ENCODE measurements at places on chromosomes 5 and 9. TPM values are rescaled to one million over a fixed set of nuclear protein-coding genes. Genes with fewer than 3 reads are reported as not detected.
A peak's percentile ranks its signal among the peaks of the same experiment; 100 is the strongest.

The ADAMTSL1 gene
- 26.4 TPM for total RNA-seq

The TMEM252 gene
- 55.3 TPM for total RNA-seq

The SPATA31A3 gene
- total RNA-seq: not detected

The PRDM9 gene
- total RNA-seq: not detected

The UBE2QL1 gene
- total RNA-seq: 1.0 TPM

The SPAG8 gene
- not detected for total RNA-seq

GRCh38 chr9:99030092-99030511 lies 74.8 kb upstream of the TGFBR1 start:
- H3K27me3 ChIP-seq: no peaks in the 10 kb centered on the region
- no peak overlapping the region for H3K27ac ChIP-seq
- no peaks in the 10 kb centered on the region for H3K36me3 ChIP-seq

GRCh38 chr9:126500600-126501382 lies 112.9 kb upstream of the LMX1B start:
- H3K36me3 ChIP-seq: no peaks in the 10 kb centered on the region
- peak; percentile 65 for DNase-seq
- H3K4me3 ChIP-seq: no peak overlapping the region
- no peaks in the 10 kb centered on the region for H3K27me3 ChIP-seq
- peaks cover 6% of the 10 kb centered on the region for H3K4me1 ChIP-seq

GRCh38 chr9:78691542-78691941 lies 394.6 kb downstream of the PSAT1 start:
- no peak overlapping the region for H3K27ac ChIP-seq
- no peaks in the 10 kb centered on the region for H3K27me3 ChIP-seq
- H3K4me3 ChIP-seq: no peak overlapping the region
- H3K4me1 ChIP-seq: no peaks in the 10 kb centered on the region

DNA sequence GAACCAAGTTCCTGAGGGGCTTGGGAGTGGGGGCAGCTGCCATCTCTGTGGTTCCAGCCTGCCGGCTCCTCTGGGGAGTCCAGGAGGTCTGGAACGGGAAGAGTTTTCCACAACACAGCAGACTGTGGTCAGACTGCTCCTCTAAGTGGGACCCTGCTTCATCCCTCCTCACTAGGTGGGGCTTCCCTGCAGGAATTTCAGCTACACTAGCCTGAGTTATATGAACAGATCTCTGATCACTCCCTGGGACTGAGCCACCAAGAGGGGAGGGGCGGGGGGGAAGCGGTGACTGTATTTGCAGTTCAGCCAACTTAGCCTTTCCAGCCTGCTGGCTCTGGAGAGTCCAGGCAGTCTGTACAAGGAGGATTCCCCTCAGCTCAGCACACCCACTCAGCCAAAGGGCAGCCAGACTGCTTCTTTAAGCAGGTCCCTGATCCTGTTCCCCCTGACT lies 19.4 kb downstream of the DTWD2 start:
- H3K27ac ChIP-seq: no peak overlapping the region
- no peaks in the 10 kb centered on the region for H3K4me1 ChIP-seq
- no peak for DNase-seq
- H3K36me3 ChIP-seq: no peaks in the 10 kb centered on the region

DNA sequence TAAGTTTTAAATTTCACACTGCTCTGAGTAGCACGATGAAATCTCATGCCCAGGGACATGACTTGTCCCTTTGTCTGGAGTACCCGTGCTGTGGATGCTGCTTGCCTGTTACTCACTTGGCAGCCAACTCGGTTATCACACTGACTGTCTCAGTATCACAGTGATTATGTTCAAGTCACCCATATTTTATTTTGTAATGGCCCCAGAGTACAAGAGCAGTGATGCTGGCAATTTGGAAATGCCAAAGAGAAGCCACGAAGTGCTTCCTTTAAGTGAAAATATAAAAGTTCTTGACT lies 22.8 kb upstream of the SCGB3A2 start:
- no peak overlapping the region for H3K4me3 ChIP-seq
- no peak overlapping the region for H3K27ac ChIP-seq
- H3K27me3 ChIP-seq: no peaks in the 10 kb centered on the region
- H3K4me1 ChIP-seq: no peaks in the 10 kb centered on the region

- H3K27ac ChIP-seq: no peak overlapping the region
- H3K4me3 ChIP-seq: no peak overlapping the region
- no peaks in the 10 kb centered on the region for H3K36me3 ChIP-seq
- no peak for DNase-seq
- no peaks in the 10 kb centered on the region for H3K4me1 ChIP-seq
These were observed 60.5 kb upstream of the HAND1 start for GRCh38 chr5:154538492-154538891.

GRCh38 chr5:165201771-165202518 lies 1696.5 kb downstream of the MAT2B start:
- no peak overlapping the region for H3K4me3 ChIP-seq
- no peaks in the 10 kb centered on the region for H3K27me3 ChIP-seq
- no peaks in the 10 kb centered on the region for H3K4me1 ChIP-seq
- DNase-seq: no peak

DNA sequence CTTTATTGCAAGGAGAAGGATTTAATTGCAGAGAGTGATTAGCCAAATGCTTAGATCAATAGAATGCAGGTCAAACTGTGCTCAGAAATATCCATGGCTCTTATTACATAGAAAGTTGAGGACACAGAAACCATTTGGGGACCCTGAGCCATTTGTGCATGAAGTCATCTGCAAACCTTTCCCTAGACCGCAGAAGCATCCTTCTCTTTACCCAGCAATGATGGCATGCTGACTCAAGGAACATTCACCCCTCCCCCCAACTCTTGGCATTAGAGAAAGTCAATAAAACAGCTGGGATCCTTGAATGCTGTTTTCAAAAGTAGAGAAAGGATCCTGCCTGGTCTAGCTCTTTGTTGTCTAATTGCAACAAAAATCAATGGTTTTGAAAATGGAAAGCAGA lies 73.5 kb downstream of the PPP2R2B start:
- no peaks in the 10 kb centered on the region for H3K27me3 ChIP-seq
- H3K36me3 ChIP-seq: no peaks in the 10 kb centered on the region
- no peak for DNase-seq
- H3K4me3 ChIP-seq: no peak overlapping the region

DNA sequence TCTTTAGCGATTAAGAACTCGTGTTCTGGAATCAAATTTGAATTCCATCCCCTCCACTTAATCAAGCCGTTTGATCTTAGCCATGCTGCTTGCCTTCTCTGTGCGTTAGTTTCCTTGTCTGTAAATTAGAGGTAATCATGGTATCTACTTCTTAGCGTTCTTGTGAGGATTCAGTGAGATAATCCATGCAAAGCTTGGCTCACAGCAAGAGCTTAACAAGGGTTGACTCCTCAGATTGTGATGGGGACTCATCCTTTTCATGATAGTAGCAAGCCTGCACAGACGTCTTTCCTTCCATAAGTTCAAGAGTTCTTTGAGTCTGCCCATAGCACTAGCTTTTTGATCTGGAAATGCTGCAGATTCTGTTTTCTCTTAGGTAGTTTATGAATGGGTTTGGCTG lies 72.8 kb downstream of the TRIO start:
- H3K27ac ChIP-seq: no peak overlapping the region
- no peaks in the 10 kb centered on the region for H3K36me3 ChIP-seq
- no peak overlapping the region for H3K4me3 ChIP-seq
- no peaks in the 10 kb centered on the region for H3K27me3 ChIP-seq

- no peak overlapping the region for H3K4me3 ChIP-seq
- H3K4me1 ChIP-seq: no peaks in the 10 kb centered on the region
- no peak for DNase-seq
- H3K27ac ChIP-seq: no peak overlapping the region
These were observed 100.6 kb downstream of the ZCCHC7 start for GRCh38 chr9:37220971-37221370.

DNA sequence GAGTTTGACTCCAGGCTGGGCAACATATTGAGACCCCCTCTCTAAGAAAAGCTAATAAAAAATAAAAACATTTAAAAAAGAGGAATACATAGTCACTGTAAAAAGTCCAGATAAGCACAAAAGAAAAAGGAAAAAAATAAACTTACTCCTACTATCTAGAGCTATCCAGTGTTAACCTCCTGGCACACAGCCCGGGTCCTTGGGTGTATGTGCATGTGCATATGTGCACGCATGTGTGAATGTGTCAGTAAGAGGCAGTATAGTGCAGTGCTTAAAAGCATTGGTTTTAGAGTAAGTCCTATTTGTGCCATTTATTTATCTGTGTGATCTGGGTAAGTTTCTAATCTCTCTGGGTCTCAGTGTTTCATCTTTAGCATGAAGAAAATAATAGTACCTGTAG lies 26.7 kb downstream of the FAM219A start:
- no peaks in the 10 kb centered on the region for H3K27me3 ChIP-seq
- H3K4me1 ChIP-seq: no peaks in the 10 kb centered on the region
- no peaks in the 10 kb centered on the region for H3K36me3 ChIP-seq
- H3K27ac ChIP-seq: no peak overlapping the region

DNA sequence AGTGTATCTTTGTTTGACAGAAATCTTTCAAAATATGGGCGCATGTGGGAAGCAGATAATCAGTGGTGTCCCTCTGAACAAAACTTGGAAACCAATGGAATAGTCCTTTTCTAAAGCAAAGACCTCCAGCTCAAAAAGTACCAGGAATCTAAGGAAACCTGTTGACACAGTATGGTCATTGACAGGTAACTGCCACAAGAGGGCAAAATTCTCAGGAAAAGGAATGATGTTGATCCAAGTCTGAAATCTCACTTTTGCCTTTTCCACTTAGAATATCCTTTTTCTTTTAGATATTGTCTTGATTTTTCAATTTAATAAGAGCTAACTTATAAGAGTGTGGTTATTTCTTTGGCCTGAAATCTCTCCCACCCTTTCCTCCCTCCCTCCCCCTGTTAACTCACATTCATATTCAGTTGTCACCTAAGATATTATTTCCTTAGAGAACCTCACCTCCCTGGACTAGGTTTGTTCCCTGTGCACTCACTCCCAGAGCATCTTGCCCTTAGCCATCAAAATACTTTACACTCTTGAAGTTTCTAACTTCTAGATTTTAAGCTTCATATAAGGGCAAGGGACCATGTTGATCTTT lies 59.0 kb upstream of the BARX1 start:
- H3K27ac ChIP-seq: no peak overlapping the region
- DNase-seq: no peak
- H3K4me1 ChIP-seq: peaks cover 5% of the 10 kb centered on the region
- no peaks in the 10 kb centered on the region for H3K36me3 ChIP-seq
- no peaks in the 10 kb centered on the region for H3K27me3 ChIP-seq

DNA sequence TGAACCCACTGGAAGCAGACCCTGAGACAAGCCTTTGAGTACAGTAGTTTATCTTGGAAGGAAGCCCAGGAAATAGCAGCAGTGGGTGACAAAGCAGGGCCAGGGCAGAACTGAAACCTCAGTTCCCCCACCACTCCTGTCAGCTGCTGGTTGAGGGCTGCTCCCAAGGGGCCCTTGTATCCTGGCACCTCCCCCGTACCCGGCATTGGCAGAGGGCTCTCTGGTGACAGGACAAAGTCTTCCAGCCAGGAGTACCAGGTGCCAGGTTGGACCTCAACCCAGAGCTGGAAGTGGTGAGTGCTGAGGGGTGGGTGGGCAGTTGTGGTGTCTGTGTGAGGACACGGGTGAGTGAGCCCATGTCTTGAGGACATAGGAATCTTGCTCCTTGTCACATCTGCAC lies 123.3 kb downstream of the PHF2 start:
- no peak overlapping the region for H3K4me3 ChIP-seq
- no peak for DNase-seq
- H3K4me1 ChIP-seq: no peaks in the 10 kb centered on the region
- no peaks in the 10 kb centered on the region for H3K27me3 ChIP-seq
- no peaks in the 10 kb centered on the region for H3K36me3 ChIP-seq

DNA sequence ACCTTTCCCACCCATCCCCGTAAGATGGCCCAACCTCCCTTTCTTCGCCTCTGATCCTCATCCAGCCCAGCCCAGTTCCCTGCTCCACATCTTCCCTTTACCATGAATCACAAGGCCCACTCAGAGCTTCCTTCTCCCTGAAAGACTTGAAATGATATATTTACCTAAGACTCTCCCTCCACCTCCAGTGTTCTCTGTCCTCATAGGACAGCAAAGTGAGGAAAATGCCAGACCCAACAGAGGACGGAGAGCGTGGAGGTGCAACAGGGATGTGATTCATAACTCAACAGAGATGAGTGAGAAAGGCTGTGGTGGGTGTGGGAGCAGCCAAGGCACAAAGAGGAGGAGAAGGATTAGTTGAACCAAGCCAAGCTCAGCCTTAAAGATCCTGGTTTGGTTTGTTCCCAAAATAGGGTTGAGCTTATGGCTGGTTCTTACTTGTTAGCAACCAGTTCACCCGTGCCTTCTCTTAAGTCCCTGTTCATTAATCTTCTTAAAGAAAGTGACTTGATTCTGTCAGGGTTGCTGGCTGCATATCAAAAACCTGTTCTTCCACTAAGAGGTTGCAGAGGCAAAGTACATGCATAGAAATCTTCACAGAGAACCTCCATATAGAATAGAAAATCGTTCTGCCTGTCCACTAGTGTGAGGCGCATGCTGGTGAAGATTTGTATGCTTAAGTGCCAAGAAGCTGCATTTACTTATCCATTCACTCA lies 183.2 kb downstream of the ACTL7B start:
- H3K4me1 ChIP-seq: no peaks in the 10 kb centered on the region
- no peaks in the 10 kb centered on the region for H3K36me3 ChIP-seq
- H3K27ac ChIP-seq: no peak overlapping the region

DNA sequence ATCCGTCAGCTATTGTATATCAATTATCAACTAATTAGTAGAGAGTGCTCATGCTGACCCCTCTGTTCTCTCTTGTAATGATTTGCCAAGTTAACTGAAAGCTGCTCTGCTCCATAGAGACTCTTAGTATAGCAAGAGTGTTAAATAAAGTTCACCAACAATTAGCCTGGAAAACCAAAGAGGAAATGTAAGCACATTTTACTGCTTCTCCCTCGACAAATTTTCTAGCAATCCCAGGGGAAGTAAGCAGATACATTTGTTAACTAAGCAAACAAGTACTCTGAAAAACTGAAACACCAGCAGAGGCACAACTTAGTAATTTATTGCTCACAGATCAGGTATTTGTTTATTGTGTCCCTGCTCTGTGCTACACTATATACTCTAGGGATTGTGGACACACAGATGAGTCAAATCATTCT lies 162.2 kb downstream of the GLIS3 start:
- no peak for DNase-seq
- H3K4me1 ChIP-seq: no peaks in the 10 kb centered on the region
- H3K27me3 ChIP-seq: no peaks in the 10 kb centered on the region
- no peak overlapping the region for H3K27ac ChIP-seq

- H3K27ac ChIP-seq: no peak overlapping the region
- H3K27me3 ChIP-seq: peaks cover 11% of the 10 kb centered on the region
- peak overlapping the region; percentile 2 for H3K4me3 ChIP-seq
- no peaks in the 10 kb centered on the region for H3K36me3 ChIP-seq
These were observed 762 bp downstream of the CACNA1B start for GRCh38 chr9:137878146-137878941.

- H3K36me3 ChIP-seq: no peaks in the 10 kb centered on the region
- no peaks in the 10 kb centered on the region for H3K27me3 ChIP-seq
- H3K4me1 ChIP-seq: no peaks in the 10 kb centered on the region
These were observed 270.0 kb downstream of the ADAMTSL1 start for GRCh38 chr9:18743971-18744370.
